ENCODE measurements at places on chromosomes 6 and 20. TPM values are rescaled to one million over a fixed set of nuclear protein-coding genes. Genes with fewer than 3 reads are reported as not detected.
A peak's percentile ranks its signal among the peaks of the same experiment; 100 is the strongest.

- DNase-seq, result no peak
Measured at GRCh38 chr20:24937579-24937978, 11.5 kb upstream of the CST7 start.

- peak; percentile 84 for DNase-seq
Measured at GRCh38 chr6:132798869-132799538, 567 bp upstream of the SLC18B1 start.

GRCh38 chr6:10417681-10418104 lies 2.8 kb upstream of the TFAP2A start:
- no peak for DNase-seq

CHMP4B gene
- total RNA-seq, result 24.4 TPM

DNA sequence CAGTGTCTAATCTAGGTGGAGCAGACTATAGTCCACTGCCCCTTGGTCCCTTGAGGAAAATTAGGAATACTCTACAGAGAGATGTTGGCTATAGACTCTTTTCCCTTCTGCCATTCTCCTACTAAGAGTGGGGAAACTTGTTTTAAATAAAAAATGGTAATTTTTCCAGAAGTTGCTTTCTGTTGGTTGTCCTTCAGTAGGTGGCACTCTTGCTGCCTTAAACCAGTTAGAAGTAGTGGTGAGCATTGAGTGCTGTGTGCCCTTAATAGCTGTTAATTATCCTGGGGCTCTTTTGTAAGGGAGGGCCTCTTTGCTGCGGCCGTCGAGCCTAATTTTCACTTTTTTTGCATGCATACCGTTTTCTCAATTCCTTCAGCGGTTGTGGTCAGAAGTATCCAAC lies 2.8 kb downstream of the CMTR1 start:
- no peak for DNase-seq

GRCh38 chr20:63056236-63057170 lies 49.7 kb upstream of the BHLHE23 start:
- DNase-seq, result peak; percentile 51

DNA sequence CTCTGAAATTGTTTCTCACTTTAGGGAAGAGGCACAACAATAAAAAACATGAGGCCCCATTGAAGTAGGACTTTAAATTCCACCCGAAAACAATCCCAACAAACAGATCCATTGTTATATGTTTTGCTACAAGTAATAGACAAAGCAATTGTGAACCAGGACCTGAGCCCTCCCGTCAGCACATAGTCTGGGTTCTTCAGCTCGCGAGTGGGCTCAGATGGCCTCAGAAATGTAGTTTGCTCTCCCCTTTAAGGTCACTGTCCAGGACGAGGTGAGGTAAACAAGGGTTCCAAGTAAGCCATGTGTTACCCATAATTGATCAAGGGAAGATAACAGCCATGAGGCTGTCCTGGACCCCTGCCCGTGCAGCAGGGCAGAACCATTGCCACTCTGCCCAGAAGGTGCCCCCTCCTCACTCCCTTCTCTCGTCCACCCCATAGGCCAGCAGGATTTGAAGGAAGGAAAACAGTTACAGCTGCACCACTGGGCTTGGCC lies 160.1 kb upstream of the QKI start:
- DNase-seq, result no peak

MRS2 gene
- 12.7 TPM for total RNA-seq

C6orf58 gene
- not detected for total RNA-seq
